Activated CD4-positive, alpha-beta T cell treated with anti-CD3 and anti-CD28 coated beads, Interleukin-2, amount 50 U/mL, for 16 hours (primary cell): ENCODE measurements at places on chromosomes 13 and 19.

- DNase-seq: no peak
Observed at GRCh38 chr13:66349966-66350365, 880.2 kb downstream of the PCDH9 start.

GRCh38 chr19:51301266-51301665 is 10.2 kb upstream of the IGLON5 start:
- no peak for DNase-seq

DNA sequence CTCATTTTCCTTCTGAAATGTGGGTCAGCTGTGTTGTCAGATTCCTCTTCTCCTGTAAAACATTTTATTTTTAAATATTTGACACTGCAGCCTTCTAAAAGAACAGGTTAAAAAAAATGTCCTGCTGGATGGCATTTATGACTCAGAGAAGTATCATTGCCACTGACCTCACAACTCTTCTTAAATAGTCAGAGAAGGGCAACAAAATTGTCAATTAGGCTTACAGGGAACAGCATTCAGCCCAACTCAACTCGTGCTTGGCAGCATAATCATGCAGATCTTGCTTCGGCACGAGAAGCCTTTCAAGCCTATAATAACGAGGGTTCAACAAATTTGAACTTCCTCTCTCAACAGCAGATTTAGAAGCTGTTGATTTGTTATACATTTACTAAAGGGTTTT is 296.7 kb upstream of the DACH1 start:
- no peak for DNase-seq

- DNase-seq: no peak
Observed at GRCh38 chr19:7535998-7536695, 630 bp downstream of the PNPLA6 start.

GRCh38 chr13:52454459-52454819 is 839 bp upstream of the CKAP2 start:
- DNase-seq: peak; percentile 11

- DNase-seq: no peak
Observed at GRCh38 chr13:36847606-36848005, 28.6 kb downstream of the RFXAP start.

DNA sequence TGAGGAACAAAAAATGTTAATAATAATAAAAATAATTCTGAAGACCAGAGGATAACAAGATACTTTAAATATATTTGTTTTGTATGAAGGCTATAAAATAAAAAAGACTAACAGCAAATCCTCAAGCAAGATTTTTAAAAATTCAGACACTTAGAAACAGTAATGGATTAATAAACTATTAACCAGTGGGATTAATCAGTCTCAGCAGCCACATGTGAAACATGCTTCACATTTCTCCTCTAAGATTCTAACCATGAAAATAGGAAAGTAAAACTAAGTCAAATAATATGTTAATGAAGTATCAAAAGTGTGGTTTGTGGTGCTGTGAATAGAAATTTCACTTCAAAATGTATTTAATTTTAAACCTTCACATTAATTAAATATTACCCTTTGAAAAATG is 57.4 kb downstream of the KCNRG start:
- no peak for DNase-seq

DNA sequence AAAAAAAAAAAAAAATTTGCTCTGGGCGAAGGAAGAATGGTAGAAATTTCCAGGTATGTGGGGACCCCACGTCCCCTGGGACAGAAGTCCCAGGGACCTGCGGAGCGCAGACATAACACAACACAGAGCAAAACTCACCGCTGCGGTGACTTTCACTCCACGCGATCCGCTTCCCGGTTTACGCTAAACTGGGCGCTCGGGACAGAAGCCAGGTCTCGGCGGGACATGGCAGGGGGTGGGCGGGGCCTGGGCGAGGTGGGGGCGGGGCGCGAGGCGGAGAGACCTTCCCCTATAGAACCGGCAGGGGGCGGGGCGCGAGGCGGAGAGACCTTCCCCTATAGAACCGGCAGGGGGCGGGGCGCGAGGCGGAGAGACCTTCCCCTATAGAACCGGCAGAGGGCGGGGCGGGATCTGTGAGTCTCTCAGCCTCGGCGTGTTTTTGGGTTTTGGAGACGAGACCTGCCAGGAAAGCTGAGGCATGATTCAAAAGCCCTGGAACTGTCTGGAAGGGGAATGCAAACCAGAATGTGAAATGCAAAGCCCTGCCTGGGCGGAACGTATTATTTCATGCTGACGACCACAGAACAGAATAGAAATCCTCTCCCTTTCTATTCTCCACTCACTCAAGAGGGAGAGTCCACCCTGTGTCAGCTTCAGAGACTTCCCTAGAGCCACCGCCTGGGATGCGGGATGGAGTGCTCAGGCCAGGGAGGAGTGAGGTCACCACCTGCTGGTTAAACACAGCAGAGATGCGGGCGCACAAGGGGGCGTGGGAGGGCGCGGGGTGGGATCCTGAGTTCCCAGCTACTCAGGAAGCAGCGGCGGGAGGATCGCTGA is 20.2 kb upstream of the ERVV-1 start:
- peak; percentile 63 for DNase-seq

DNA sequence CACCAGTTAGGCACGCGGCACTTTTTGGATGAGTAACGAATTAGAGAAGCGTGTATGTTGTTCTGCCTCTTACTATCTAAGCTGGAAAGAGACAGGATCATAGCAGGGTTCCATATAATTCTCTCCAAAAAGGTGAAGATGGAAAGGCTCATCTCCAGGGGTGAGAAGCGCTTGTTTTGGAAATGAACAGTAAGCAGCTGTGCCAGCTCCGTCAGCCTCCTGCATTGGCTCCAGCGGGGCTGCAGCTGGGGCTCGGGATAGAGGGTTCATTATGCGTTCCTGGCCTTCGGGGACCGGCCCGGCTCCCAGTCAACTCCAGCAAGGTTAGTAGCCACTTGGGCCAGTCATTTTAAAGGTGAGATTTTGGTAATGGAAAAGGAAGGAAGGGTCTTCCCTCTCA is 155.5 kb downstream of the COL4A1 start:
- DNase-seq: no peak

DNA sequence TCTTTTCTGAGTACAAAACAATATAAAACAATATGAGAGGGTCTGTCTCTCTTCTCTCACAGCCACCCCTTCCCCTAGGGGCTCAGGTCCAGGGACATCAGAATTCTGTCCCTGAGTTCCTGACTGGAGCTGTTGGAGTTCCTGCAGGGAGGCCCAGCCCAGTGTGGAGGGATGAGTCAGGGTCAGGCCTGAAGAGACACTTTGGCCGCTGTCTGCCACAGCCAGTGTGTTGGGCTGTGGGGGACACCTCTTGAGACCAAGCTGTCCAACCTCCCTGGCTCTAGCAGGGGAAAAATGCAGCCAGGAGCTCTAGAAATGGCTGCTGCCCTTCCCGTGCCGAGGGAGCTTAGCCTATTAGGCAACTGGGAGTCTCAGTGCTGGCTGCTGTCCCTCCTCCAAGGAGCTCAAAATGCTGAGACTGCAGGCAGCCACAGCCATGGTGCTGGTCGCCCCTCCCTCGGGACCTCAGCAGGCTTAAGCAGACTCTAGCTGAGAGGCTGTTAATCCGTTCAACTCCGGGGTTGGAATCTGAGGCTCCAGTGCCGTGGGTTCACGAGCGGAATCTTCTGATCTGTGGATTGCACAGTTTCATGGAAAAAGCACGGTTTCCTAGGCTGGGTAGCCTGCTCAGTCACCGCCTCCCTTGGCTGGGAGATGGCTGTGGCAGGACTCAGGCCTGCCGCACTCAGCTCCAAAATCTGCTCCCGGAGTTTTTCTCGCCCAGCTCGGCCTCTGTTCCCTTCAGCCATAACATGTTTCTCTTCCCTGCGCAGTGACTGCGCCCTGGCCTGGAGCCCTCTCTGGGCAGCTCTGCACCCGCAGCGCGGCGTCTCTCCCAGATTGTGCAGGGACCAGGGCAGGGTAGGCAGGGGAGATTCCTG is 3.8 kb upstream of the ZNF626 start:
- DNase-seq: no peak
